RKO (cell line): ENCODE measurements at places on chromosomes 4 and X.

GRCh38 chr4:113256946-113257345 is 207.5 kb downstream of the ANK2 start:
- no peak for DNase-seq

DNA sequence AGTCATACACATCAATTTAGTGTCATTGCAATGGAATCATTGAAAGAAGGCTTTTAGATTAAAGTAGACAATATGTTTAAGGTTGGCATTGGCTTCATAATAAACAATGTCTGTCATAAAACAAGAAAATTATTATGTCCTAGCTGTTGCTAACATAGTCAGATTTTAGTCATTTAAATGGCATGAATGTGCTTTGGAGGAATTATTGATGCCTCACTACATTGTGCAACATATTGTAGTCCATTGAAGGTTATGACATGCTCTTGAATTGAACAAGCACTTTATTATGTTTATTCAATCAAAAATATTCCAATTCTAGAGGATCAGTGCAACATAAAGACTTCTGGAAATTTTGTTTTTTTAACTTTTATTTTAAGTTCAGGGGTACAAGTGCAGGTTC is 489.8 kb upstream of the AMOT start:
- no peak for DNase-seq

DNA sequence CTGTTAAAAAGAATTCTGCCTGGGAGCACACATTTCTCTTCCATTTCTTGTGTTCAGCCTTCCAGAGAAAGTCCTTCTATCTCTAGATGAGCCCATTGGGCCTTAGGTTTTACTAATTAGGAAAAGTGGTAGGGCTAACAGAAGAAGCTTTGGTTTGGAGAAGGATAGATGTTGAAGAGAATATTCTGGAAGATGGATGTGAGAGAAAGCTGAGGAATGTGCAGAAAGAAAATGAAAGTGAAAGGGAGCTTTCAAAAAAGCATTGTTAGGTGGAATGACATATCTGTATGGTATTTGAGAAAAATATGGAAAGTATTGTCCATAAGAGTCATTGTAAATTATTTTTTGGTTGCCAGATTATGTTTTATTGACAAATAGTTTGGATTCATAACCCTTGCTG is 474.8 kb upstream of the SLIT2 start:
- no peak for DNase-seq

GRCh38 chrX:29531336-29531735 is 684.0 kb upstream of the MAGEB2 start:
- no peak for DNase-seq

- DNase-seq: peak; percentile 89
Measured at GRCh38 chrX:20515841-20516461, 249.2 kb upstream of the RPS6KA3 start.

GRCh38 chr4:42326524-42326923 is 70.8 kb upstream of the SHISA3 start:
- DNase-seq: no peak

DNA sequence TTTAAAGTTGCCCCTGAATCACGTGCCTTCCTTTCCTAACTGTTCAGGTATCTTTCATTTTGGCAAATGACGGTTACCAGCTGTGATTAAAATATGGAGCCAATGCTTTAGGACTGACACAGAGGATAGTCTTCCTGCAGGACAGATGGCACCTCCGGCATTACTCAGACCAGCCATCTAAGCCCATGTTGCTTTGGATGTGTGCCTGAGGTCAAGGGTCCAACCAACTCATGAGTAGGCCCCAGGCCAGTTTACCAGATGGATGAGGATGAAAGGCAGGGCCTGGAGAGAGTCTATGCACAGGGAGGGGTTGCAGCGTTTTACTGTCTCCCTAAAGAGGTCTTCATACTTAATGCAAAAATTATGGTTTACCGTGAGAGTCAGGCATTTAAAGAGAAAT is 174.0 kb upstream of the GATB start:
- no peak for DNase-seq

DNA sequence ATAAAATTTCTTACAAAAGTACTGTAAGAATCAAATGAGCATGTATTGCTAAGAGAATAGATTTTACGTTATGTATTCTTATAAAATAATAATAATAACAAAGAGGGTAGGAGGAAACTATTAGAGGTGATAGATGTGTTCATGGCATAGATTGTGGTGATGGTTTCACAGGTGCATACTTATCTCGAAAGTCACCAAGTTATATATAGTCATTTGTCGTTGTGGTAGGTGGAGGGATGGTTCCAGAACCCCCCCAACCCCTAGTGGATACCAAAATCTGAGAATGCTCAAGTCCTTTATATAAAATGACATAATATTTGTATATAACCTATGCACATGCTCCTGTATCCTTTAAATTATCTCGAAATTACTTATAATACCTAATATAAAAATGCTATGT is 36.7 kb upstream of the H2AZ1 start:
- DNase-seq: no peak

GRCh38 chr4:149187726-149188125 is 627.9 kb downstream of the IQCM start:
- no peak for DNase-seq

- DNase-seq: peak; percentile 49
Measured at GRCh38 chr4:47668810-47669408, 169.0 kb downstream of the CORIN start.

DNA sequence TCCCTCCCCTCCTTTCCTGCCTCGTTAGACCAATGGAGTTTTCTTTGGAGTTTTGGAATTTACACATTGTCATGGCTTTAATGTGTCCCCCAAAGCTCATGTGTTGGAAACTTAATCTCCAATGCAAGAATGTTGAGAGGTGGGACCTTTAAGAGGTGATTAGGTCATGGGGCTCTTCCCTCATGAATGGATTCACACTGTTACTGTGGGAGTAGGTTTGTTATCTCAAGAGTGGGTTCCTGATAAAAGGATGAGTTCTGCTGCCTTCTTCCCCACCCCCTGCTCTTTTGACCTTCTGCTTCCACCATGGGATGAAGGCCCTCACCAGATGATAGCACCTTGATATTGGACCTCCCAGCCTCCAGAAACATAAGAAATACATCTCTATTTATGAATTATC is 16.8 kb downstream of the MORF4L2 start:
- DNase-seq: no peak

DNA sequence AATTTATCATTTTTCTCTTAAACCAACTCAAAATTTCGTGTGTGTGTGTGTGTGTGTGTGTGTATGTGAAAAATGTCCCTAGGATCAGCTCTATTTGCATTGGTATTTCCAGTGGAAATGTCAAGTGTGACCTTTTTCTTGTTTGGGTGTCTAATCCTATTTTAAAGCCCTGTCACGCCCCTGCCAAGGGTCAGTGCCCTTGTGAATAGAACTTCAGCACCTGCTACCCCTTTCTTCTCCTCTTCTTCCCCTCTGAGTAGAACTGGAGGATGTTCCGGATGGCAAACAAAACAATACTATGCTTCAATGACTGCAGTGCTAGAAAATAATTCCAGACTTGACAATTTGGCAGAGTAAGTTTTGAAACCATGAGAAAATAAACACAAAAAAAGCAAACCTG is 67.3 kb downstream of the SPRY1 start:
- no peak for DNase-seq

GRCh38 chrX:133676344-133677122 is 261.2 kb upstream of the GPC4 start:
- no peak for DNase-seq

- no peak for DNase-seq
Measured at GRCh38 chr4:114038762-114039387, 59.4 kb upstream of the ARSJ start.

DNA sequence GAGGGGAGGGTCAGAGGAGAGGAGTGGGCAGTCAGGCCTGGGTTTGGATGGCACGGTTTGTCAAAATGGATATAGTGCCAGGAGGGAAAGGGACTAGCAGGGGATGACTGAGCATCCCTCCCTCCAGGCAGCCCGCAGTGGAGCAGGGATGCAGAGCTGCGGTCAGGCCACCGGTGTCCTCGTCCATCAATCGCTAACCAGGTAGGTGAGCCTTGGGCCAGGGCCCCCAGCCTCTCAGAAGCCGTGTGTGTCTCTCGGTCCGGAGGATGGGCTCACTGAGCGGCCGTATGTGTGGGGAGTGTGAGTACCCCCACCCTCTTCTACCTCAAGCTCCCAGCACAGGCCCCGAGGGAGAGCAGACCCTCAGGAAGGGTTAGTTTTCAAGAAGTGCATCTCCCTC is 538 bp upstream of the CYTL1 start:
- DNase-seq: no peak

GRCh38 chrX:13276991-13277390 is 42.9 kb downstream of the ATXN3L start:
- DNase-seq: no peak

DNA sequence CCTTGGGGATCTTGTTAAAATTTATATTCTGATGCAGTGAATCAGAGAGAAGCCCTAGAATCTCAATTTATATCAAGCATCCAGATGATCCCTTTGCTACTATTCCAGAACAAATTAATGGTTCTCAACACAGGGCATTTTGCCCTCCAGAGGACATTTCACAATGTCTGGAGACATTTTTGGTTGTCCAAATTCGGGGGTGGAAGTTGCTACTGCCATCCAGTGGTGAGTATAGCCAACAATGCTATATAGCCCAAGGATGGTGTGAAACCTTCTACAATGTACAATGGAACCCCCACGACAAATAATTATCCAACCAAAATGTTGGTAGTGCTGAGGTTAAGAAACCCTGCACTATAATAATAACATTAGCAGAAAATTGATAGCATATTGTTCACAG is 2440.0 kb downstream of the PCDH7 start:
- DNase-seq: peak; percentile 57

GRCh38 chr4:2073808-2074481 is 14.8 kb downstream of the NAT8L start:
- no peak for DNase-seq

- no peak for DNase-seq
Measured at GRCh38 chr4:147786531-147786930, 54.6 kb downstream of the ARHGAP10 start.

DNA sequence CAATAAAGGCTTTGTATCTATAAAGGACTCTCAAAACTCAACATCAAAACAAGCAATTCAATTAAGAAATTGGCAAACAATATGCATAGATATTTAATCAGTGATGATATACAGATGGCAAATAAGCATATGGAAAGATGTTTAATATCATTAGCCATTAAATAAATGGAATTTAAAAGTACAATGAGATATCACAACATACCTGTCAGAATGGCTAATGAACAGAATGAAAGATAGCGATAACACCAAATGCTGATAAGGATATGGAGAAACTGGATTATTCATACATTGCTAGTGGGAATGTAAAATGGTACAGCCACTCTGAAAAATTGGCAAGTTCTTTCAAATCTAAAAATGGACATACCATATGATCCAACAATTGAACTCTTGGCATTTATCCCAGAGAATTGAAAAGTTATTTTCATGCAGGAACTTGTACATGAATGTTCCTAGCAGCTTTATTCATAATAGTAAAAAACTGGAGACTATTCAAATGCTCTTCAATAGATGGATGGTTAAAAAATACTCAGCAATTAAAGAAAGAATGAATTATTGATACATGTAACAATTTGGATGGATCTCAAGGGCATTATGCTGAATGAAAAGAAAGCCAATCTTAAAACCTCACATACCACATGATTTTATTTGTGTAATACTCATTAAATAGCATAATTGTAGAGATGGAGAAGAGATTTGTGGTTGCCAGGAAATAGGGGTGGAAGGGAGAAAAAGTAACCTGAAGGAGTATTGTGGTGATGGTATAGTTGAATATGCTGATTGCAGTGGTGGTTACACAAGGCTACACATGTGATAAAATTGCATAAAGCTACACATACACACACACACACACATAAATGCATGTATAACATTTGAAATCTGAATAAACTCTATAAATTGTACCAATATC is 45.9 kb upstream of the ALG13 start:
- no peak for DNase-seq

DNA sequence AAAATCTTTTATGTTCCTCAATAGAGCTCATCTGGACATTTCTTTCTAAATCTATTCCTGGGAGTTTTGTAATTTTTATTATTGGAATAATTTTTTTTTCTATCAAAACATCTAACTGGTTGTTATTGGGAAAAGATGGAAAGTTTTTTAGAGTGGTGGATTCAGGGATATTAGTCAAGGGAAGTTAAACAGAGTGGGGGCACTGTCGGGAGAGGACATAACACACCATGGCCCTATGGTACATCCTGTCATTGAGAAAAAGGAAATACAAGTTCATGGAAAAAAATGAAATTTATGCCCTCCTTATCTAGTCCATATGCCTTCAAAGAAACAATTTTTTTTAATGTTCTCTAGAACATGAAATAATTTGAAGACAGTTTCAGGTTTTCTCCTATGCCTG is 96.3 kb upstream of the TSPAN5 start:
- no peak for DNase-seq

DNA sequence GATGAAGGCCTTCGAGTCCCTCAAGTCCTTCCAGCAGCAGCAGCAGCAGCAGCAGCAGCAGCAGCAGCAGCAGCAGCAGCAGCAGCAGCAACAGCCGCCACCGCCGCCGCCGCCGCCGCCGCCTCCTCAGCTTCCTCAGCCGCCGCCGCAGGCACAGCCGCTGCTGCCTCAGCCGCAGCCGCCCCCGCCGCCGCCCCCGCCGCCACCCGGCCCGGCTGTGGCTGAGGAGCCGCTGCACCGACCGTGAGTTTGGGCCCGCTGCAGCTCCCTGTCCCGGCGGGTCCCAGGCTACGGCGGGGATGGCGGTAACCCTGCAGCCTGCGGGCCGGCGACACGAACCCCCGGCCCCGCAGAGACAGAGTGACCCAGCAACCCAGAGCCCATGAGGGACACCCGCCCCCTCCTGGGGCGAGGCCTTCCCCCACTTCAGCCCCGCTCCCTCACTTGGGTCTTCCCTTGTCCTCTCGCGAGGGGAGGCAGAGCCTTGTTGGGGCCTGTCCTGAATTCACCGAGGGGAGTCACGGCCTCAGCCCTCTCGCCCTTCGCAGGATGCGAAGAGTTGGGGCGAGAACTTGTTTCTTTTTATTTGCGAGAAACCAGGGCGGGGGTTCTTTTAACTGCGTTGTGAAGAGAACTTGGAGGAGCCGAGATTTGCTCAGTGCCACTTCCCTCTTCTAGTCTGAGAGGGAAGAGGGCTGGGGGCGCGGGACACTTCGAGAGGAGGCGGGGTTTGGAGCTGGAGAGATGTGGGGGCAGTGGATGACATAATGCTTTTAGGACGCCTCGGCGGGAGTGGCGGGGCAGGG is 568 bp downstream of the HTT start:
- DNase-seq: peak; percentile 65

DNA sequence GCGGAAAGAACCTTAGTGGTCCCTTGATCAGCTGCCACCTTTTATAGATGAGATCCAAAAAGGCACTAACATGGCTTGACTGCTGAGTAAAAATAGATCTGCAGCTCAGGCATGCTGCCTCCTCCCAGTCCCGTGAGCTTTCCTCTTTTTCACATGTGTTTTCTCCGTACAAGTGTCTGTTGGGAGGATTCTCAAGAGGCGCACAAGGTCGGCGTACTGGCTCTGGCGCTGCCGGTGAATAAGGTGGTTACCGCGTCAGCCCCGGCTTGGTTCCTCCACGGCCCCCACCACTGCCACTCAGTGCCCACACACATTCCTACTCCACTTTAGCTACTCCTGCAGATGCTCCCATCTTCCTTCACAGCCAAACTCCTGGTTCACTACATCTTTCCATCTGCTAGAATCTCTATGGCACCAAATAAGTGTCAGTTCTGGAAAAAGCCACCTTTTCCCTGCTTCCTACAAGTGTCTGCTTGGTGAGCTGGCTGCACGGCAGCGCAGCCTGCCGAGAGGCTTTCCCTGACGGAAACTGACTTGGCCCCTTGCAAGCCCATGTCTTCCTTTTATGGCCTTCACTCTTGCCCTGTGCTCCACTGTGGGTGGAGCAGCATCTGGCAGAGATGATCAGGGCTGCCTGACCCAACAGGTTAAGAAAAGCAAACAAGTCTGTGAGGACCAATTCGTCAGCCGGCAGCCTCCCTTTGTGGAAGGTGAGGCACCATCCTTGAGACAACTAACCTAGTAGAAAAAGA is 99.8 kb downstream of the KLHL8 start:
- no peak for DNase-seq
